ENCODE measurements at places on chromosomes 2 and 18. TPM values are rescaled to one million over a fixed set of nuclear protein-coding genes. Genes with fewer than 3 reads are reported as not detected.

DNA sequence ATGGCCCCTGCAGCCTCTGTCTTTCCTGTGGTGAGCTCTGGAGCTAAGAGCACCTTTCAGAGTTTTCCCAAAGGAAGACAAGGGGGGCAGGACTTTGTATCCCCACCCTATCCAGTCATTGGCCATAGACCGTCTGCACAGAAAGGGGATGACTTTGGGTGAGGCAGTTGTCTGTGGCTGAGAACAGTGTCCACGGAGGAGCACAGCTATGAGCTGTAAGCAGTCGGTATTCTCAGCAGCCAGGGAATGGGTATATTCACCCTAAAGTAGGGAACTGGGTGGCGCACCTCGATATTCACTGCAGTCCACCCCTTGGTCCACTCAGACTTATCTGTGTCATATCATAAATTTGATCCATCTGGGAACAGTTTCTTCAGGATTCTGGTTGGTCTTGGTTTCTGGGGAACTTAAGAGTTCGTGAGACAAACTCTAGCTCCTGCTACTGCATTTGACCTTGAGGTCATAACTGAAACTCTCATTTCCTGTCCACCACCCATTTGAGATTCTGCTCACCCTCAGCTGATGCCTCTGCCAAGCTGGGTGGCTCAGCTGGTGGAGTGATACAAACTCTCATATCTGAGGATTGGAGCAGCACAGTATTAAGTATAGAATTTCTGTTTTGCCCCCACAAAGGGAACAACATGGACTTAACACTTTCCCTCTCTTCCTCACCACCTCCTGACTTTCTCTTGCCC lies 45.2 kb upstream of the SCG2 start:
- no peaks in the 10 kb centered on the region for H3K4me1 ChIP-seq
- no peak overlapping the region for H3K4me3 ChIP-seq
- DNase-seq: no peak

GRCh38 chr2:64328415-64328722 lies 125.6 kb upstream of the LGALSL start:
- no peak overlapping the region for H3K4me3 ChIP-seq
- H3K27ac ChIP-seq: peak overlapping the region; percentile 40
- H3K36me3 ChIP-seq: no peaks in the 10 kb centered on the region
- no peaks in the 10 kb centered on the region for H3K27me3 ChIP-seq
- H3K4me1 ChIP-seq: peaks cover 24% of the 10 kb centered on the region
- DNase-seq: no peak

DNA sequence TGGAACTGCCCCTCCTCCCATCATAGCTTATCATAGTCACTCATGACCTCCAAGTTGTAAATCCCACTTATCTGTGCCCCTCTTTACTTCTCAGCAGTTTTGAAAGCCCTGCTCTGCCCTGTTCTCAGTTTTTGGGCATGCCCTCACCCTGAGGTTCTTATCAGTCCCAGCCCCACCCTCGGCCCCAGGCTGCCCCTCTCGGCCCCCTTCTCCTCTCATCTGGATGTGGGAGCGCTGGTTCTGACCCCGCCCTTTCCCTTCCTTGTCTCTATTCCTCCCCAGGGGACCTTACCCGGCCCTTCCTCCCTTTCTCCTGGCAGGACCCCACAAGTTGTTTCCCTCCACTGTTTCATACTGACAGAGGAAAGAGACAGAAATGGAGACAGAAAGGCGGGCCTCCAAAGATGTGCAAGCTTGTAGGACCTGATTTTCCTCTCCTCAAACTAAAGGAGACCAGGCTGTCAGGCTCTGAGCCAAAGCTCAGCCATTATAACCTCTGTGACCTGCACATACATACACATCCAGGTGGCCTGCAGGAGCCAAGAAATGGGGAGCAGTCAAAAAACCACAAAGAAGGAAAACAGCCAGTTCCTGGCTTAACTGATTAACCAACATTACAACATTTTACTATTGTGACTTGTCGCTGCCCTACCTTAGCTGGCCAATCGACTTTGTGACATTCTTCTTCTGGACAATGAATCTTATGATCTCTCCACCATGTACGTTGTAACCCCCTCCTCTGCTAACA lies 171.0 kb upstream of the HS6ST1 start:
- H3K4me1 ChIP-seq: peaks cover 23% of the 10 kb centered on the region
- no peak overlapping the region for H3K4me3 ChIP-seq
- no peak overlapping the region for H3K27ac ChIP-seq
- H3K27me3 ChIP-seq: no peaks in the 10 kb centered on the region

DNA sequence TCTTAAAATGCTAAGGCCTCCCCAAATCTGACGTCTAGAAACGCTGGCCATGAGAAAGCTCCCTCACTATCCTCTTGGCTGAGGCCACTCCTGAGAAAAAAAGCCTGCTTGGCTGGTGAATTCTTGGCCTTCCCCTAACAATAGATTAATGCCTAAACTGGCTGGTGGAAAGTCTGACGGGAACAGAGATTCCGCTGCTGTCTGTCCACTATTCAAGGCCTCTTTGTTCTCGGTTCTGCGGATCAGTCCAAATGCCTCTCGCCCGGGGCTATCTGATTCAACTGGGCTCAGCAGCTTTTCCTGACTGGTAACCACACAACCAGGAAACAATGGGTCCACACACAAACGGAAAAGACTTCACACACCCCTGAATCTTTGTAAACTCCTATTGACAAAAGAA lies 27.2 kb downstream of the PXDN start:
- peaks cover 16% of the 10 kb centered on the region for H3K36me3 ChIP-seq
- no peaks in the 10 kb centered on the region for H3K27me3 ChIP-seq
- H3K27ac ChIP-seq: peak overlapping the region; percentile 37
- H3K4me3 ChIP-seq: no peak overlapping the region
- DNase-seq: no peak
- peaks cover 63% of the 10 kb centered on the region for H3K4me1 ChIP-seq

DNA sequence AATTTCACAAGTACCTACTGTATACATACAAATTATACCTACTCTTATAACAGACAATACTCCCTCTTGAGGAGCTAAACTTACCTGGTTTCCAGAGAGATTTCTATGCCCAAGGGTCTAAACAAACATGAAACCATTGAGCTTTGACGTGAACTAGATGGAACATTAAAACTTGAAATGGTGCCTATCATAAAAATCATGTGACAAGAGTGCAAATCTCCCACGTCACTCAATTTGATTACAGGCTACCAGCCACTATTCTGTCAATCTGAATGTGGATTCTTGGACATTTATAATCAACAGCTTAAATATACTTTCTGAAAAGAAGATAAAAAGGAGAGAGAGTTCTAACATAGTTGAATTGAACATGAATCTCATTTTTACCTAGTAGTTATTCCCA lies 297.1 kb upstream of the SESTD1 start:
- H3K27me3 ChIP-seq: no peaks in the 10 kb centered on the region
- no peak overlapping the region for H3K27ac ChIP-seq
- no peak overlapping the region for H3K4me3 ChIP-seq
- no peaks in the 10 kb centered on the region for H3K4me1 ChIP-seq
- DNase-seq: no peak
- no peaks in the 10 kb centered on the region for H3K36me3 ChIP-seq

DNA sequence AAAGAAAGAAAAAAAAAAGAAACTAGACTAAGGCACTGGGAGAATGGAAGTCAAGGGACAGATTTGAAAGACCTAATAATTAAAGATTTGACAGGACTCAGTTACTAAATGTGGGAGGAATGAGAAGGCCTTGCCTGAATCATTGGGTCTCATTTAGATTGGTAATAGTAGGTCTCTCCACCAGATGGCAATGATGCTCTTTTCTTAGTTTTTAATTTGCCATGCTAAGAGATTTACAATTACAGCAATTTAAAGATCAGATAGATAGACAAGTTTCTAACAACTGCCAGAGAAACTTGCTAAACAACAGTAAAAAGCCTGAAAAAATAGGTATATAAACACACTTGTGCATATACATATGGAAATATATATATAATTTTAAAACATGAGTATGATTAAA lies 153.0 kb downstream of the TMEM247 start:
- H3K27ac ChIP-seq: no peak overlapping the region
- DNase-seq: peak; percentile 89
- H3K4me1 ChIP-seq: no peaks in the 10 kb centered on the region
- H3K27me3 ChIP-seq: no peaks in the 10 kb centered on the region

GRCh38 chr2:177391822-177392372 lies 676 bp upstream of the AGPS start:
- no peaks in the 10 kb centered on the region for H3K36me3 ChIP-seq
- peak overlapping the region; percentile 83 for H3K4me3 ChIP-seq
- H3K27me3 ChIP-seq: no peaks in the 10 kb centered on the region

GRCh38 chr2:5777131-5777535 lies 84.9 kb downstream of the SOX11 start:
- H3K4me3 ChIP-seq: no peak overlapping the region
- DNase-seq: no peak
- H3K36me3 ChIP-seq: no peaks in the 10 kb centered on the region
- H3K4me1 ChIP-seq: no peaks in the 10 kb centered on the region
- no peak overlapping the region for H3K27ac ChIP-seq

DNA sequence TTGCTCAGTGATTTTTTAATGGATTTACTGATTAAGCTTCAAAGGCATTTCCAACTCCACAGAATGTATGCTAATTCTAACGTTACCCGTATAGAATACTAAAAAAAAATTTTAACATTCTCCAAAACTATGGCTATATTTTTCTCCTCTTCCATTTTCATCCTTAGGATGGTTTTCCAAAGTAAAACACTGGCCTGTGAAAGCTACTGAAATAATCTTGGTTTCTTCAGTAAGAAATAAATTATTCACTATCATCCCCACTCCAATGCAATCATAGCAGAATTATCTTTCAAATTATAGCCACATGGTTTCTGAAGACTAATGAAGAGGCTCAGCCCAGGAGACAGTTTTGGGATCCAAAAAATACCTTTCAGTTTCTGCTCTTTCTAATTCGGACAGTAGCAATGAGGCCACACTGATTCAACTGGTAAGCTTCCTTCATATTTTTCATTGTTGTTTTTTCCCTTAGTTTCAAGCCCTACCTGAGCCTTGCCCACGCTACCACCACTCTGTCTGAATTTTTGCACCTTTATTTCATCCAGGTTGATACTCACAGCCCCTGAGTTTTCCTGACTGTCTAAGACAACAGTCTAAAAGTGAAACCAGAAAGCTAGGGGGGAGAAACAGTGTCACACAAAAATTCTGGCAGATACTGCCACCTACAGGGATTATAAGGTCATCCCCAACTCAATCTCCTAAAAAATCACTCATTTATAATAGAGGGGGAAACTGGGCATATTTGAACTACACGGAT lies 887.9 kb downstream of the NRXN1 start:
- H3K27me3 ChIP-seq: no peaks in the 10 kb centered on the region
- no peak overlapping the region for H3K27ac ChIP-seq
- peak overlapping the region; percentile 22 for H3K4me3 ChIP-seq
- H3K4me1 ChIP-seq: no peaks in the 10 kb centered on the region

GRCh38 chr2:210792000-210792399 lies 235.6 kb downstream of the CPS1 start:
- no peaks in the 10 kb centered on the region for H3K4me1 ChIP-seq
- DNase-seq: no peak
- H3K36me3 ChIP-seq: no peaks in the 10 kb centered on the region
- H3K27me3 ChIP-seq: no peaks in the 10 kb centered on the region
- H3K27ac ChIP-seq: no peak overlapping the region
- H3K4me3 ChIP-seq: no peak overlapping the region

- peaks cover 30% of the 10 kb centered on the region for H3K4me1 ChIP-seq
- no peak for DNase-seq
- no peak overlapping the region for H3K4me3 ChIP-seq
- no peak overlapping the region for H3K27ac ChIP-seq
These were observed 73.4 kb downstream of the INPP4A start for GRCh38 chr2:98518101-98518500.

- H3K4me1 ChIP-seq: peaks cover 46% of the 10 kb centered on the region
- H3K36me3 ChIP-seq: no peaks in the 10 kb centered on the region
- no peak overlapping the region for H3K4me3 ChIP-seq
- DNase-seq: no peak
- H3K27ac ChIP-seq: no peak overlapping the region
These were observed 133.1 kb downstream of the SH3RF3 start for GRCh38 chr2:109261906-109262631.

- H3K4me3 ChIP-seq: no peak overlapping the region
- no peak overlapping the region for H3K27ac ChIP-seq
- DNase-seq: peak; percentile 87
These were observed 233.5 kb upstream of the ATP5MC3 start for GRCh38 chr2:175414882-175415487.

GRCh38 chr2:149857344-149857743 lies 269.8 kb upstream of the MMADHC start:
- no peaks in the 10 kb centered on the region for H3K36me3 ChIP-seq
- no peaks in the 10 kb centered on the region for H3K4me1 ChIP-seq

GRCh38 chr18:45663403-45664045 lies 48.2 kb downstream of the SLC14A2 start:
- H3K4me3 ChIP-seq: no peak overlapping the region
- H3K27ac ChIP-seq: no peak overlapping the region
- no peak for DNase-seq
- no peaks in the 10 kb centered on the region for H3K4me1 ChIP-seq
- no peaks in the 10 kb centered on the region for H3K36me3 ChIP-seq

DNA sequence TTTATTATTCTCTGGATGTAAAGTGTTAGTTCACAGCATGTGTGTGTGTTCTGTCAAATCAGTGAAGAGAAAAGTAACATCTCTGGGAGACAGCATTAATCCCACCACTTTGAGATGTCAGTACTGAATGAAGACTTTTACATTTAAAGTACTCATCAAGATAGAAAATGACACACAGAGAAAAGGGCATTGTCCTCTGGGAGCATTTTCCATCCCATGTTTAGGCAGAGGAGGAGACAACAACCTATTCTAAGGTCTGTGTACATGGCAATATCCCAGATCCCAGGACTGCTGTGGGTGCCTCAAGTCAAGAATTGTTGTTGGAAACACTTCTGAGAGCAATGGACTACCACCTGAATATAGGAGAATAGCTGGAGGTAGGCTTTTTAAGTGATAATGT lies 201.5 kb downstream of the PPP1R1C start:
- H3K36me3 ChIP-seq: no peaks in the 10 kb centered on the region
- DNase-seq: no peak
- no peak overlapping the region for H3K4me3 ChIP-seq
- no peak overlapping the region for H3K27ac ChIP-seq
- H3K27me3 ChIP-seq: no peaks in the 10 kb centered on the region

- no peak overlapping the region for H3K4me3 ChIP-seq
- H3K27me3 ChIP-seq: no peaks in the 10 kb centered on the region
- H3K4me1 ChIP-seq: no peaks in the 10 kb centered on the region
- H3K36me3 ChIP-seq: no peaks in the 10 kb centered on the region
- H3K27ac ChIP-seq: no peak overlapping the region
These were observed 287.7 kb downstream of the DSC3 start for GRCh38 chr18:30754846-30755245.

- H3K36me3 ChIP-seq: peaks cover 5% of the 10 kb centered on the region
- no peaks in the 10 kb centered on the region for H3K4me1 ChIP-seq
- no peak overlapping the region for H3K27ac ChIP-seq
These were observed 37.4 kb downstream of the NPHP1 start for GRCh38 chr2:110167326-110168000.

Gene UNC80
- total RNA-seq: 37.8 TPM

Gene HOXD1
- 0.66 TPM for total RNA-seq

Gene ASPRV1
- 4.9 TPM for total RNA-seq

Gene LTBP1
- total RNA-seq: 83.0 TPM

Gene DYNAP
- total RNA-seq: not detected

Gene GCKR
- 0.20 TPM for total RNA-seq

Gene SERPINB4
- not detected for total RNA-seq

Gene FAM110C
- total RNA-seq: 3.8 TPM

Gene ACOXL
- 0.40 TPM for total RNA-seq

Gene CGREF1
- total RNA-seq: 19.0 TPM

Gene CCDC85A
- 12.1 TPM for total RNA-seq
